Activated CD8-positive, alpha-beta memory T cell treated with anti-CD3 and anti-CD28 coated beads for 24 hours (primary cell): ENCODE measurements at places on chromosomes 11 and 22.

GRCh38 chr11:17540807-17541206, 3.4 kb downstream of the USH1C start:
- no peak for DNase-seq

- no peak for DNase-seq
These were observed 49.8 kb upstream of the BLID start for GRCh38 chr11:122165607-122166371.

- no peak for DNase-seq
These were observed 19.3 kb downstream of the DDX25 start for GRCh38 chr11:125923633-125924032.

DNA sequence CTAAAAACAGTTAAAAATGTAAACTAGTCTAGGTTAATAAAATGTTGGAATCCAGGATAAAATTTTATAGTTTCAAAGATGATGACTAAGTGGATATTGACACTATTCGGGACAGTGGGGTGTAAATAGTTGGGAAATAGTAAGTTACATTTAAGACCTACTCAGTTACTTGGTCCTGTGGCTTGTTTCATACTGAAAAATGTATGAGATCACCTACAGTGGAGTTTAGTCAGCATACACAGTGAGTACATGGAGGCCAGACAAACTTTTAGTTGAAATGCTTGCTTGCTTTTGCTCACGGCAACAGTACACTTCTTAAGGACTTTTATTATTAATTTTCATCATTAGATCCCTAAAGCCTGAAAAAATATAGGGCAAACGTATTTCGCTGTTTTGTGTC, 16.1 kb downstream of the TRIM22 start:
- DNase-seq = no peak

DNA sequence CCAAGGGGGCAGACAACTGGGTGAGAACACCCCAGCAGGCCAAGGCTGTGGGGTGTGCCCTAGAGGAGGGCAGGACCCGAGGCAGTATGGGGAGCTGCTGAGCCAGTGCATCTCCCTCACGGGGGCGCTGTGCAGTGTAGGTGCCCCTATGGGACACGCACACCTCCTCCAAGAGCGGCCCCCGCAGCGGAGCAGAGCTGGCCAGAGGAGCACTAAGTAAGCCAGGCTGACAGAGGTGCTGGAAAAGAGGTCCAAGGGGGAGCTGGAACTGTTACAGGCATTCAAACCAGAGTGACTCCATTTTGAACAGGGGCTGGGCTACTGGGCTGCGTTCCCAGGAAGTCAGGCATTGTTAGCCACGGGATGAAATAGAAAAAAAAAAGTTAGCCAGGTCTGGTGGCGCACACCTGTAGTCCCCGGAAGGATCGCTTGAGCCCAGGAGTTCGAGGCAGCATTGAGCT, 41.8 kb downstream of the TST start:
- peak; percentile 88 for DNase-seq

GRCh38 chr11:133570376-133570775, 38.1 kb upstream of the OPCML start:
- no peak for DNase-seq

GRCh38 chr11:19091366-19091765, 25.6 kb upstream of the ZDHHC13 start:
- no peak for DNase-seq

GRCh38 chr11:85950317-85951048, 95.3 kb downstream of the CCDC83 start:
- no peak for DNase-seq

DNA sequence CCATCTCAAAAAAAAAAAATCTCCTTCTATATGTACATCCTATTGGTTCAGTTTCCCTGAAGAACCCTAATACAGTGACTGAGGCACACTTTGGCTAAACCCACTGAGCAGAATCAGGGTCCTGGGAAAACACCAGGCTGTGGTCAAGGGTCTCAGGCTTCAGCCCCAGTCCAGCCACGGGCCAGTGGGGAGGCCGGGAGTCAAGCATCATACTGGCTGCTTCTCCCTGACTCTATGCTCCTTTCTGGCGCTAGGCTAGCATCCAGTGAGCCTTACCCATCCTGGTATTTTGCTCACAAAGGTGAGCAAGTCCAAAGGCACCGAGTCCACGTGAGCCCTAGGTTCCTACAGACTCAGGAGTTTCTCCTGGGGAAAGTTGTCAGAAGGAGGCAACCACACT, 752.5 kb downstream of the BRD1 start:
- DNase-seq = no peak

DNA sequence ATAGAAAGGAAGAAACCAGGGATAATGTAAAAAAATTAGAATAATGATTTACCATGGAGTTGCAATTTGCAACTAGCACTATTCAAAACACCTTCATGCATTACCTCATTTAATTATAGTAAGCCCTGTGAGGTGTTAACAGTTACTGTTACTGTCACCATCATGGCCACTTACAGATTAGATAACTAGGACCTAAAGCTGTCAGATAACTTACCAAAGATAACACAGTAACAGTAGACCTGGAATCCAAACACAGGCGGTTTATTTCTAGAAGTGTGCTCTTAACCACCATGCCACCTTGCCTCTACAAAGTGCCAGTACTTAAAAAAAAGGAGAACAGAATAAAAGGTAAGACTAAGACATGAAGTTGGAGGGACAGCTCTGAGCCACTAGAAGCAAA, 11.1 kb upstream of the LARGE1 start:
- no peak for DNase-seq
